Amygdala (tissue), 56 donors: ENCODE measurements at places on chromosomes 6 and 20.

- DNase-seq, result no peak
Observed at GRCh38 chr20:4451487-4452081, 270.1 kb upstream of the PRND start.

DNA sequence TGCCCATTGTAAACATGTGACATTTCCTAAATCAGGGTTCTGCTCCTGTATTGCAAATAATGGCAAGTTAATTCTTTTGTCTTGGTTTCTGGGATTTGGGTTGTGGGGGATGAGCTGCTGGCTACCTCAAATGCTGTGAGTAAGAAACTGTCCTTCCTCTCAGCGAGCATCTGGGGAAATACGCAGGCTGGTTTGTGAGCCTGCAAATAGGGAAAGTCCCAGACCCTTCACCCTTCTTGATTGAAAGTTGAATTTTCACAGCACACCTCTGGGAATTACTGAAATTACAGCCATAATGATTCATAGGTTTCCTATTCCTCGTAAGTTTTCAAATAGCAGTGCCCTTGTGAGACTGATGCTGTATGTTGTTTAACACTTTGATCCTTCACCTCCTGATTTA is 138.1 kb downstream of the TBXT start:
- DNase-seq, result no peak

DNA sequence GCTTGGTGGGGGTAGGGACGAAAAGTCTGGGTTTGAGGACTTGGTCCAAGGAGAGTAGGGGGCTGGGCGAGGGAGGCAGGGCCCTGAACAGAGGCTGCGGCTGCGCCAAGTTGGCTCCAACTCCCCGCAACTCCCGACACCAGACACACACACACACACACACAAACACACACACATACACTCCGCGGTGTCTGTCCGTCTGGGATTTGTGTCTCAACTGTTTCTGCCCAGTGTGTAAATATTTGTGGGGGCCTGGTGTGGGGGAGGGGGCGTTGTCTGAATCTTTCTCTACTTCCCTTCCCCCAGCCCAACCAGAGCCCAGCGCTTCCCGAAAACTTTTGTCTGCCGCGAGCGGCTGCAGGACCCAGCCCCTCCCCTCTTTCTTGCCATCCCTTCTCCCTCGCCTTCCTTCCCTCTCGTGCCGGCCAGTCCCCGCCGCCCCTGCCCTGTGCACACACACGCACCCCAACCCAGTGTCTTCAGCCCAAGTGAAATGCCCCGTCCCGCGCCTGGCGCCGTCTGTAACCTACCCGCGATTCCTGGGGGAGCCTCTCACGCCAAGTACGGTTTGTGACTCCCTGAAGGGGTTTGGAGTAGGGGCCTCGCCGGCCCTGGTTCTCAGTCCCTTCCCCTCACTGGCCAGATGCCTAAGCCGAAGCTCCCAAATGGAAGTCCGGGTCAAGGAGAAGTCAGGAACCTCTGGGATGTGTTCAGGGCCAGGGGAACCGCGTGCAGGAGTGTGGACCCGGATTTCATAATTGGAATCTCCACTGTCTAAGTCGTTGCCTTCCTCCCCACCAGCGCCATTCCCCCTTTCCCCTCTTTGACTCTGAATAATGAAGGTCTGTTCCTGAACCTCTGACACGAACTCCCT is 904 bp downstream of the MDFI start:
- DNase-seq, result no peak

DNA sequence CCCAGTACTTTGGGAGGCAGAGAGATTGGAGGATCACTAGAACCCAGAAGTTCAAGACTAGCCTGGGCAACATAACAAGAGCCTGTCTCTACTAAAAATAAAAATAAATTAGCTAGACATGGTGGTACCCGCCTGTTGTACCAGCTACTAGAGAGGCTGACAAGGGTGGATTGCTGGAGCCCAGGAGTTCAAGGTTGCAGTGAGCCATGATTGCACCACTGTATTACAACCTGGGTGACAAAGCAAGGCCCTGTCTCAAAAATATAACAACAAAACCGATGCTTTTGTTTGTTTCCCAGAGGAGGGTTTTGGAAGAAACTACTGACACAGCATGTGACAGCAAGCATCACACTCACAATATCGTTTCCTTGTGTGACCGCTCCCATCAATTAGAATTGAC is 119.6 kb downstream of the TSHZ2 start:
- no peak for DNase-seq

- no peak for DNase-seq
Observed at GRCh38 chr6:107730683-107731314, 93.3 kb downstream of the SCML4 start.

GRCh38 chr6:42260972-42261371 is 43.3 kb upstream of the MRPS10 start:
- no peak for DNase-seq

DNA sequence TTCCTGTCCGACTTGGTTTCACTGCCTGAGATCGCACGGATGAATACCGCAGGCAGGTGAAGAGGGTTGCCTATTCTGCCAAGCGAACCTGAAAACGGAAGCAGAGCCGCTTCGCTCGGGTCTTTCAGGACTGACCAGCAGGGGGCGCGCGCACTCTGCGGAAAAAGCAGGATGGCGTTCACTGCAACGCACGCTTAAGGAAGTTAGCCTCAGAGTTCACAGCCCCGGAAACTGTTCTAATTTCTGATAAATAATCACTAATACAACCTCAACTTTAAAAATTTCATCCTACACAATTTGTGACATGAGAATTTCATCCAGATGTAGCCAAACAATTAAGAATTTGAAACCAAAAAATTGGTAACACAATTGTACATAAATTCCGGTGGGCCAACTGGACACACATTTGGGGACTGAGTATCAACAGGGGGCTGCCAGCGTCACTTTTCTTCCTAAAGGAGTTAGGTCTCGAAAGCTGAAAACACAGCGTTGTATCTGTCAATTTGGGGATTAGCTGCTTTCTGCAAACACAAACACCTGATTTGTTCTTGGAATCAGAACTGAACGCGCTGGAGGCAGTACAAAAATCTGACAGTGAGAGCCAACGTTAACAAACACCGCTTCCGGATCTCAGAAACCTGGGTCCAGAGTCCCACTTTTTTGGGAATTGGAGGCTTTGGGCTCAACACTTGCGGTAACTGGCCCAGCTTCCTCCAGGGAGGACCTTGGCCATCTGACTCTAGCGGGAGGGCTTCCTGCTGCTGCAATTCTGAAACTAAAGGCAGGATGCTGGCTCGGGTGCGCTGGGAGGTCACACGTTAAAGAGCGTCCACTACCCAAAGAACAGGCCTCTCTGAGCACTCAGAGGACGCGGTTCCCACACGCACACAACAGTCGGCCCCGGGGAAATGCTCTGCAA is 8.8 kb downstream of the PXDC1 start:
- DNase-seq, result peak; percentile 82

DNA sequence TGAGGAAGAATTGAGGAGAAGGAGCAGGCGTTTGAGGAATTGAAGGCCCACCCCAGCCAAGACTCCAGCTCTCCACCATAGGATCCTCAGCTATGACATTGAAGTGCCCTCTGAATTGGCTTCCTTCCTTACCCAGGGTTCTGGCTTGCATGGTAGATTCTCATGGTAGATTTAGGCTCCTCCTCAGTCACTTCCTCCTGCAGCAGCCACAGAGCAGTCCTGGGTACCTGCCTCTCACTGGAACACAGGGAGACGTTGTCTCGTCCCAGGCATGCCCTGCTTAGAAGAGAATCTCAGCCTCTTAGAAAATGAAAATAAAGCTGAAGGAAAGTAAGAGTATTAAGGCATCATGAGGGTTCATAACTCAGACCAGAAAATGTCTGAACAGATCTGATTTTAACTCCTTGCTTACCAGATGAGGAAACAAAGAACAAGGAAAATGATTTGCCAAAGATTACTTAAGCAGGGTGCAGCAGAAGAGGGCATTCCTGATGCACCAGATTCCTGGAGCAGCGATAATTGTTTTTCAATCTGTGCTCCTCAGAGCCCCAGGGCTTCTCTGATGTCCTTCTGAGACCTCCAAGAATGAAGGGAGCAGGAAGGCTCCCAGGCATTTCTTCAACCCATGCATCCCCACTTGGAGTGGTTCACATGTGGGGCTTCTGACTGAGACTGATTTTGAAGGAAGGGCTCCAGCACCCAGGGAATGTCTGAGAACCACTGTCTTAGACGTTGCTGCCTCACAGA is 219.8 kb downstream of the HIVEP2 start:
- DNase-seq, result no peak

GRCh38 chr6:5763871-5764270 is 242.9 kb downstream of the NRN1 start:
- no peak for DNase-seq

DNA sequence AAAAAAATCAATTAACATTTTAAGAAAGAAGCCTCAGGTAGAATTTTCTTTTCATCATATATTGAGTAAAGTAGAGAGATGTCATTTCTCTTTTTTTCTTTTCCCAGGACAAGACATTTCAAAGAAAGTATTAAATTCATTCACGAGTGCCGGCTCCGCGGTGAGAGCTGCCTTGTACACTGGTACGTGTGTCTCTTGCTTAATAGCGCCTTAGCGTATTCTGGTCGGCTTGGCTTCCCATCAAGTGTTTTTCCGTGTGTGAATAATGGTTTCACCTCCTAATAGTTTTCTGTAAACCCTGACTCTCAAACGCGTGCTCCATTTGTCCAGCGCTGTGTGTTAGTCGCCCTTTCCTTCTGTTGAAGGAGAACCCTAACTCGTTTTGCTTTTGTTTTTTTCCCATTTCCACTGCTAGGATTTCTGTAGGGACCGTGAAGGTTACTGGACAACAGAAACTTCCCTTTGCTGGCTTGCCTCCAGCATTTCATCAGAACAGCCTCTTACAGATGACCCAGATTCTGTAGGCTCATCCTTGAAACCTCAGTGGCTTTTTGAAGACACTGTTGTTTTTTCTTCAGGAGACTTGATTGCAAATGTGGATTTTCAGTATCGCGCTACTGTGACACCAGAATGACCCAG is 45.7 kb upstream of the IRF4 start:
- no peak for DNase-seq

DNA sequence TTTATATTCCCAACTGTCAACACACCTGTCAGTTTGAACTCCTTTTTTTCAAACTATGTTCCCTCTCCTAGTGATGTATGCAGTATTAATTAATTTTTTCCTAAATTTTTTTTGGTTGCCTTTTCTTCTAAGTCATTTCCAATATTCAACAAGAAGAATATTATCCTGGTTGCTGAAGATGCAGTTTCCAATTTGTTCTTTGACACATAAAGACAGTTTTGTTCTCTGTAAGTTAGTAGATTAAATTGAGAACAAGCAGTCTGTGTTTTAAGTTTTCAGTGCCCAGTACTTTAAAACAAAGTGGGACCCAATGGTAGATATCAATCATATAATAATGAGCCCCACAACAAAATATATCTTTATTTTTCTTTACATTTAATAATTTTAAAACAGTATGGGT is 47.3 kb downstream of the GJA1 start:
- no peak for DNase-seq

DNA sequence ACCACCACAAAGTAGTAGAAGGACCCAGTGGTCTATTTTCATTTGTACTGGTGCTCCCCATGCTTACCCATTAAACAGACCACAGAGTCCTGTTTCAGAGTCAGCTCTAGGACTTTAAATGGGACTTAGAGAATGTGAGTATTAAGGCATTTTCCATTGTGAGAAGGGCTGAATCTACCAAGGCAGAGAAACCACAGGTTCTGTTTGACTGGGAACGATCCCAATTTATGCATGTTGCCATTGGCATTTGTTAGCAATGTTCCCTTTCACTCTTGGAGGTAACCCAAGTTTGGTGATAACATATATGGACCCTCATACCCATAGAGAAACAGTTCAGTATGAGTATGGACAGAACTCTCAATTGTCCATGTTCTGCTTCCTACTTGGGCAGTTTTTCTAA is 672.8 kb downstream of the KIF16B start:
- no peak for DNase-seq

DNA sequence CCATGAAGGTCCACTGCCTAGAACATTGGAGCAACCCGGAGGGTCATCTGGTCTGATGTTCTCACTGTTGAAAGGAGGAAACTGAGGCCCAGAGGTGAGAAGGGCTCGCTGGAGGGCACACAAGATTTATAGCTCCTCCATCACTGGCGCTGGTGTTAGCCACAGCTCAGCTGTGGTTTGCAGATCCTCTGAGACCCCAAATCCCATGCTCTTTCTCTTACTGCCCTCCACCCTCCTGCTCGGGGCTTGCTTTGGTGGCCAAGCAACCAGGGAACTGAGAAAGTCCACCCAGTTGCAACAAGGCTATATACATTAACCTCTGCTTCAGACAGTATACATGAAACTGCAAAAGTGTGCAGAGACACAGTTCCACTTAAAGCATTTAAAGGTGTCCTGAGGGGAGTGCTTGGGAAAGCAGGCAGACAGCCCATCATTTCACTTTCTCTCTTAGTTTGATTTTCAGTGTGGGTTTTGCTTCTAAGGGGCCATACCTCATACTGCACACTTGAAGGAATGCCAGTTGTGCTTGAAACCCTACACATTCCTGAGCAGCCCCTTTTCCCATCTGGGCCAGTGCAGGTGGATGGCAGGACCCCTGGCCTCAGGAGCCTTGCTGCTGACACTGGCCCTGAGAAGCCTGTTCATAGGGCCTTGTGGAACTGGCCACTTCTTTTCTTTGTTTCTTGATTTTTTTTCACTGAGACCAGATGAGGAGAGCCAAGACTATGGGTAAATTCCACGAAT is 347.6 kb downstream of the CDC5L start:
- no peak for DNase-seq

DNA sequence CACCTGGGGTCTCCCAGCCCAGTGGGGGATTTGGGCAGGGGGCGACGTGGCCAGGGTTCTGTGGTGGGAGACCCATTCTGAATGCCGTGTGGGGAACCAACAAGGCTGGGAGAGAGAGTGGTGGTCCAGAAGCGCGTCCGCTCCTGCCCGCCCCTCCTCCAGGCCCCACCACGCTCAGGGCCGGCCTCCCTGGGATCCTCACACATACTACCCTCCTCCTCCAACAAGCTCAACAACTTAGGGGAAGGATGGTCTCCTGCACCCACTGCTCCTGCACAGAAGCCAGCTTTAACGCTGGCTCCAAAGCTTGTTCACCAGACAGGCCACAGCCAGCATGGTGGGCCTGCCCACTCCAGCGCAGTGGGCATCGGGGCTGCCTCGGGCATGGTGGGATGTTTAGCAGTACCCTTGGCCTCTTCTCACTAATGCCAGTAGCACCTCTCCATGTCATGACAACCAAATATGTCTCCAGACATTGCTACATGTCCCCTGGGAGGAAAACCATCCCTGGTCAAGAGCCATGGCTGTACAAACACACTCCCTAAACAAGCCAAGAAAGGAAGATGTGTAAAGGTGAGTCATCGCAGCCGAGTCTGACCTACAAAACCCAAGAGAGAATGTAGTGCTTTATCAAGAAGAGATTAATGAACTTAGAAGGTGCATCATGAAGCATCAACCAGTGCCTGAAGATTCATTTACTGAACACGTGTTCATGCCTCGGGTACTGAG is 75.7 kb downstream of the BMP7 start:
- no peak for DNase-seq
